ENCODE measurements at places on chromosomes 5 and 9.

DNA sequence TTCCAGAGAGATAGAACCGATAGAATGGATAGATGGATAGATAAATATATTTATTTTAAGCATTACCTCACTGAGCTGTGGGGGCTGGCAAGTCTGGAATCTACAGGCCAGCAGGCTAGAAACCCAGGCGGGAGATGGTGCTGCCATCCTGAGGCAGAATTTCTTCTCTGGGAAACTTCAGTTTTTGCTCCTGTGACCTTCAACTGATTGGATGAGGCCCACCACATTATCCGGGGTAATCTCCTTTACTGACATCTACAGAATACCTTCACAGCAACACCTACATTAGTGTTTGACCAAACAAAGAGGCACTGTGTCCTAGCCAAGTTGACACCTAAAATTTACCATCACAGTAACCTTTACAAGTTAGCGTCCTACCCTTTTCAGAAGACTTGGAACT is 29.2 kb upstream of the TENT4A start:
- no peak for DNase-seq

GRCh38 chr5:101429241-101429640 is 526.2 kb upstream of the ST8SIA4 start:
- no peak for DNase-seq

- DNase-seq, result no peak
Observed at GRCh38 chr5:81136557-81136956, 96.6 kb upstream of the CKMT2 start.

DNA sequence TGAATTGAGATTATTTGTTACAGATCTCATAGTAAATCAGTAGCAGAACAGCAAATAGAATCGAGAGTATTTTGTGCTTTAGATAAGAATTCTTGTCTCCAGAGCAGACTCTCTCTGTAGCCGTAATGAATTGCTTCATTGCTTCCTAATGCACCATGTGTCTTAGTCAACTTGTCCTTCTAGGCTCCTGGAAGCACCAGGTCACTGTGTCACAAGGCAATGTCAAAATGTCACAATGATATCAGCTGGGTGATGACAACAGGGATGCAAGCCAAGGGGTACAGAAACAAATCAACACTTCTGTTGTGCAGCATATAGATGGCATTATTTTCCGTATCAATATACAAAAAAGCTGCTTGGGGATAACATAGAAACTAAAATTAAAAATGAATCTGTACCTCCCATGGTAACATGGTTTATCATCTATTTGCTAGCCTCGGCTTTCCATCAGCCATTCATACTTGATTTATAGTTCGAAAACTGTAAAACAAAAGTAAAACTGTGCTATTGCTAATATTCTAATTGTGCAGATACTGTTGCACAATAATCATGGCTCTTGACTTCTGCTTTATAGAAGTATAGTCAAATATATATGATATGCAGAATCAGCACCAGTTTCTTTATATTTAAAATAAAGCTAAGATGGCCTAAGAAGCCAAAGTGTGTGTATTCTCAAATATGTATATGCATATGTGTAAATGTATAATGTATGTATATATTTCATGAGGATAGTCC is 435.9 kb upstream of the TLE4 start:
- DNase-seq, result no peak

GRCh38 chr5:181088289-181088688 is 42.7 kb downstream of the OR2V1 start:
- no peak for DNase-seq

- DNase-seq, result no peak
Observed at GRCh38 chr5:58922461-58923171, 339.7 kb downstream of the RAB3C start.

GRCh38 chr5:97548739-97549080 is 365.7 kb upstream of the RIOK2 start:
- DNase-seq, result no peak

- no peak for DNase-seq
Observed at GRCh38 chr5:154276973-154277331, 86.4 kb downstream of the GALNT10 start.

GRCh38 chr5:142176255-142176654 is 67.7 kb downstream of the NDFIP1 start:
- DNase-seq, result no peak

GRCh38 chr5:154198611-154199230 is 8.2 kb downstream of the GALNT10 start:
- DNase-seq, result no peak

GRCh38 chr9:129575818-129576217 is 45.1 kb downstream of the C9orf50 start:
- no peak for DNase-seq

- DNase-seq, result peak; percentile 71
Observed at GRCh38 chr5:132065351-132065937, 5.0 kb downstream of the IL3 start.

DNA sequence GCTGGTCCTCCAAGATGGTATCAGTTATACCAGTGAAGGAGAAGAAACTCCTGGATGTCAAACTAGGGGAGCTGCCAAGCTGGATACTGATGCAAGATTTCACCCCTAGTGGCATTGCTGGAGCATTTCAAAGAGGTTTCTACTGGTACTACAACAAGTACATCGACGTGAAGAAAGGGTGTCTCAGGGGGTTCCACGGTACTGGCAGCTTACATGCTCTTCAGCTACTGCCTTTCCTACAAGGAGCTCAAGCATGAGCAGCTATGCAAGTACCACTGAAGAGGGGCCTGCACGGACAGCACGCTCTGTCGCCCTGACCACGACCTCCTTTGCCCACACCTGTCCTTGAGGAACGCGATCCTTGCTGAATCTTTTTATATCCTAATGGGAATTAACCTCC is 19.5 kb downstream of the ACTL7B start:
- no peak for DNase-seq

- DNase-seq, result no peak
Observed at GRCh38 chr5:157593052-157593757, 17.6 kb upstream of the ADAM19 start.

- DNase-seq, result no peak
Observed at GRCh38 chr5:111229871-111230810, 6.0 kb downstream of the CAMK4 start.

GRCh38 chr5:153429761-153430380 is 60.6 kb upstream of the GRIA1 start:
- peak; percentile 16 for DNase-seq

- DNase-seq, result no peak
Observed at GRCh38 chr9:81461196-81461595, 228.2 kb downstream of the TLE1 start.

GRCh38 chr5:156819967-156820581 is 30.0 kb upstream of the PPP1R2B start:
- DNase-seq, result no peak

- no peak for DNase-seq
Observed at GRCh38 chr5:126300293-126300692, 122.9 kb upstream of the GRAMD2B start.

DNA sequence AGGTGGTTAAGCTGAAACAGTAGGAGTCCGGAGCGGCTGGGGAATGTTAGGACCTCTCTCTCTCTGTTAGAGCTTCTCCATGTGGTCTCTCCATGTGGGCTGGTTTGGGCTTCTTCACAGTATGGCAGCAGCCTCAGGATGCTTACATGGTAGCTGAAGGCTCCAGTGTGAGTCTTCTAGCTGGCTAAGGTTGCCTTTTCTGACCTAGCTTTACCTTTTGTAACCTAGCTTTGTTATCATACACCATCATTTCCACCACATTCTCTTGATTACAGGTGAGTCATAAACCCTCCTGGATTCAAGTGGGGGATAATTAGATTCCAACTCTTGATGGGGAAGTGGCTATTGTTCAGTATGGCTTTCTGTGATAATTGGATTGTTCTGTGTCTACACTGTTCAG is 98.5 kb downstream of the MTREX start:
- no peak for DNase-seq

DNA sequence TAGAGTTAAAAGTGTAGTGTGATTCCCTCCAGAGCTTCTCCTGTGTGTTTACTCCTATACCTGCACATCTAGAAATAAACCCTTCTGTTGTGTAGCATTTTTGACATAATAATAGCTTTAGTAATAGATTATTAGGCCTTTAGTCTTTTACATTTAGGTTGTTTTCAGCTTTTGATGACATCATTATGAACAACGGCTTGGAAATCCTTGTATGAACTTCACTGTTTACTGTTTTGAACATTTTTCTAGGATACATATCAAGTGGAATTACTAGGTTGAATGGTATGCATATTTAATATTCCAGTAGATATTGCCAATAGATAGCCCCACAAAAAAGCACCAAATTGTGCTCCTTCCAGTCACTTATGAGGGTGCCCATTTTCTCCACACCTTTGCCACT is 174.0 kb downstream of the ARHGAP26 start:
- DNase-seq, result no peak

DNA sequence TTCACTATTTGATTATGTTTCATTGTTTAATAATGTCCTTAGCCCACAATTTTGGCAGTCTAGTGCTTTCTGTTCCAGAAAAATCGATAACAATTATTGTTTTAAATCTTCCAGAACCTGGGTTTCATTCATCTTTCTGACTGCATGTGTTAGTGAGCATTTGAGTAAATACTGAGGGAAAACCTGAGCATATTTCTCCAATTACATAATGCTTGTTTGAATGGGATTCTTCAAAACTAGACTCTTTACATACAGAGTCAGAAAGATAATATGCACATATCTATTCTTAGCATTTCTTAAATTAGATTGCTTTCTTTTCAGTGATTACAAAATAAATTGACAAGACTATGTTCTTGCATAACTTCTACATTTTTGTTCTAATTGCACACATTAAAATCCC is 21.9 kb downstream of the GABRA6 start:
- DNase-seq, result no peak

GRCh38 chr9:5630081-5630507 is 1.2 kb downstream of the RIC1 start:
- peak; percentile 18 for DNase-seq

DNA sequence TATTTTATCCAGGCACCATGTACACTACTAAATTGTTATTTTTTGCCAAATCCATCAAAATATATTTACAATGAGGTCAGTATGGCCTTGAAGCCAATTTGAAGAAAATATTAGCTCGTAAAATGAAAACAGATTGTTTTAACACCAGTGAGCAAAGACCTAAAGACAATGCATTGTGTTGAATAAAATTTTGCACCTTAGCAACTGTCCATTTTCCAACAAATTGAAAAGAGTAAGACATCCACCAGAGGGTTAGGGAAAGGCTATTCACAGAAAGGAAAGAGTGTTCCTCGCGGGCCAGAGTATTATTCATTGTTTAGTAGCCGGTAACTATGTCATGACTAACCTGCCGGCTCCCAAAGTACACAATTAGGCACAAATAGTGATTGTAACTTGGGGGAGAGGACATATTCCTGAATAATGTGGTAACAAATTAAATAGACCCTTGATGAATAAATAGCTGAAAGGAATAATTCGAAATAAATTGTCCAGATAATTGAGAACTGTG is 213.3 kb downstream of the DNAH5 start:
- DNase-seq, result no peak

- DNase-seq, result no peak
Observed at GRCh38 chr5:87570366-87570765, 157.6 kb upstream of the CCNH start.

DNA sequence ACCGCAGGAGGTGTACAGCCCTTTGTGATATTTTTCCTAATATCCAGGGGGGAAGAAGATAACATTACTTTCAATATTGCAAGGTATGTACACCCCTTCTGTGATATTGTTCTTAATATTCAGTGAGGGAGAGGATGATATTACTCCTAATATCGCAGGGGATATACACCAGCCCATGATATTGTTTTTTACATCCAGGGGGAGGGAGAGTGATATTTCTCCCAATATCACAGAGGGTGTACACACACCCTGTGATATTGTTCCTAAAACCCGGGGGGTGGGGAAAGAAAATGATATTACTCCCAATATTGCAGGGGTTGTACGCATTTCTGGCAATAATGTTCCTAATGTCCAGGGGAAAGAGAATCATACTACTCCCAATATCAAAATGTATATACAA is 58.0 kb upstream of the SLC25A48 start:
- no peak for DNase-seq

All from GM20000 (cell line).